Renal cortical epithelial cell (primary cell): ENCODE measurements at places on chromosomes 13 and 19. TPM values are rescaled to one million over a fixed set of nuclear protein-coding genes. Genes with fewer than 3 reads are reported as not detected.

GRCh38 chr13:79191501-79191900 lies 214.6 kb downstream of the RBM26 start:
- no peak for DNase-seq

Gene IPO5
- 128 and 161 TPM in 2 replicates for total RNA-seq

Gene FUT3
- 0.05 and 3.1 TPM in 2 replicates for total RNA-seq

Gene C2CD4C
- total RNA-seq: 0.17 and 0.20 TPM in 2 replicates

GRCh38 chr19:1315470-1316166 lies 29.9 kb downstream of the EFNA2 start:
- no peak for DNase-seq

Gene NFIX
- total RNA-seq: 10.1 and 40.7 TPM in 2 replicates
